ENCODE measurements at places on chromosomes 5 and 9.
A peak's percentile ranks its signal among the peaks of the same experiment; 100 is the strongest.

DNA sequence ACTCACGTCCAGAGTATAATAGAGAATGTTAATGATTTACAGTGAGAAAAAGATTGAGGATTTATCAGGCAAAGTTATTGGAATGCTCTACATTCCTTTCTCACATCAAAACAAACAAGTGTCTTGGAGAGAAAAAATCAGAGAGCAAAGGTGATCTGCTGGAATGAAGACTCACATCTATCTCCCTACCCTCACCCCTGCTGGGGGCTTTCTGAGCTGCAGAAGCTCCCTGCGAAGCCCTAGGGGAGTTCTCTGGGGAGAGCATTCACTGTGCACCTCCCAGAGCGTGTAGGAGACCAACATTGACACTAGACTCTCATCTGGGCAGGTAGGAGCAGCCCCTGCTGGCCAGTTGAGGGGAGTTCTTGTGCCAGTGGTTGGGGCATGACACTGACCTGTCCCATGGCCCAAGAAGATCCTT lies 76.6 kb upstream of the ADAMTS16 start:
- no peak for DNase-seq

- no peak for DNase-seq
Observed at GRCh38 chr9:79155308-79155707, 416.5 kb upstream of the TLE4 start.

GRCh38 chr9:26524267-26524666 lies 368.3 kb downstream of the CAAP1 start:
- no peak for DNase-seq

- DNase-seq = no peak
Observed at GRCh38 chr9:96442491-96442890, 7.5 kb upstream of the HABP4 start.

DNA sequence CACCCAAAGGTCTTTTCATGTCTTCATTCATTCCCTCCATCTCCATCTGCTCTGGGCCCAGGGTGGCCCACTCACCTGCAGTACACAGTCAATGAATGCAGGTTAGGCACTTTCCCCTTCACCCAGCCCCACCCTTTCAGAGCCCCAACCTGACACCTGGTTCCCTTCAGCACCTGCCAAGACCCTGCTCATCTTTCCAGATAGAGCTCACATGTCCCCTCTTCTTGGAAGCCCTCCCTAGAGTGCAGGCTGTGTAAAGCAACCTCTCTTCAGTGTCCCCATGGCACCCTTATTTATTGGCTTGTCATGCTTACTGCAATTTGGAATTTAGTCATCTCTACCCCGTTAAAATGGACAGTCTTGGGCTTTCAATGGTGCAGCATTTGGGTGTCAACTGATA lies 13.0 kb upstream of the CPEB4 start:
- no peak for DNase-seq

- peak; percentile 84 for DNase-seq
Observed at GRCh38 chr9:133406480-133407307, 11.1 kb downstream of the REXO4 start.

DNA sequence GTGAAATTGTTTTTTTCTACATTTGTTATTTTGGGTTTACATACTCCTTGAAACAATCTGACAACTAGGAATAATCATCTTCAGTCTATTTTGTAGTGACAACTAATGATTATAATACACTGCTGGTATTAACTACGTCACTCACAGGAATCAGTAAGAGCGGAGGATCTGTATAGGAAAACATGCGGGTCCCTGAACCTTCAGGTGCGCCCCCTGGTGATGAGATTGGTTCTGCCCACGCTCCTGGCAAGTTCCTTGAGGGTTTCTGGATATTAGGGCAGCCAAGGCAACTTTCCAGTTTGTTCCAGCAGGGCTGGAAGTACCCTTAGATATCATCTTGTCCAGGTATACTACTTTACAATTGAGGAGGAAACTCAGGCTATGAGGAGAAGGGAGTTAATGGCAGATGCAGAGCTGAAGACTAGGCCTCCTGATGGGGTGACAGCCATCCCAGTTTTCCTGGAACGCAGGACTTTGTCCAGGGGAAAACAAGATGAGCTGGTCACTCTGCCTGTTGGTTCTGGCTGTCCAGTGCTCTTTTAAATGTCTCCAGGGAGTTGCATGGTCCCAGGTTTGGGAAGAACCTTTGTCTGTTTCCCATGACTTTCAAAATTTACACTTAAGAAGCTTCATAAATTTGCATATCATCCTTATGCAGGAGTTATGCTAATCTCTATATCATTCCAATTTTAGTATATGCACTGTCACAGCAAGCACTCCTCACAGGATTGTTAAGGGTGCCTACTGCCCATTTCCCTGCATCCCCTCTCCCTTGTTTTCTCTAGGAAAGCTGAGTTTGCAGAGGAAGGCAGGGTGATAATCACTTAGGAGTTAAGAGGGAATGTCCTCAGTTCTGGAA lies 14.9 kb upstream of the WNT8A start:
- peak; percentile 81 for DNase-seq

DNA sequence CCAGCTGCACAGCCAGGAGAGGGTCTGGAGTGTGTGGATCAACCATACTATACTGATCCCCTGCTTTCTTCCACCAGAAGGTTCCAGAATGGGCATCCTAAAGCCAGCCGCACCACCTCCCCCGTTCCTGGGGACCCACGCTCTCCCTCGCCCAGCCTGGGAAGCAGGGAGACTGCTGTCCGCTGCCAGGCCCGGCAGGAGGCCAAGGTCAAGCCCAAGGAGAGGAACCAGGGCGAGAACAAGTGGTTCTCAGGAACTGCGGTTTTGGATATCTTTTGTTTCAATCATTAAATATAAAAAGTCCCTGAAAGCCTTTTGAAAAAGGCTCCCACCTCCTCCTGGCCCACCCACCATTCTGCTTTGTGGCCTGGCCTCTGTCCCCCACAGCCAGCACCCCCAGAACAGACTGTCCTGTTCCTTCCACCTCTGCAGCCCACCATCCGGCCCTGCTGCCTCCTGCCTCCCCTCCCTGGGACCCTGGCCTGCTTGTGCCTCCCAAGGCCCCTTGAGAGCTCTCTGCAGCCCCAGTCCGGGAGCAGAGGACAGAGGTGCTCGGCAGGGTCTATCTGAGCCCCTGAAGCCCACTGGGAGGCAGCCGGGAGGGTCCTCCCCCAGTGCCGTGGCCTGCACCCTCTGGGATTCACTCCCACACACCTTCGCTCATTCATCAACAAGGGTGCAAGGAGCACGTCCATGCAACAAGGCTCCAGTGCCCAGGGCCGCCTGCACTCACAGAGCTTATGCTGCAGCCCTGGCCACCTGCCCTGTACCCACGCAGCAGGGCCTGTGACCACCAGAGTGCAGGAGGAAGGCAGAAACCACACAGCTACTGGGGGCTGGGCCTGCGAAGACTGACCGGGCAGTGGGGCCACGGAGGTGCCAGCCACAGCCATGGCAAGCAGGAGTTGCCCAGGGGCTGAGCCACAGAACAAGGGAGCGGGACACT lies 614 bp upstream of the LCN6 start:
- no peak for DNase-seq

DNA sequence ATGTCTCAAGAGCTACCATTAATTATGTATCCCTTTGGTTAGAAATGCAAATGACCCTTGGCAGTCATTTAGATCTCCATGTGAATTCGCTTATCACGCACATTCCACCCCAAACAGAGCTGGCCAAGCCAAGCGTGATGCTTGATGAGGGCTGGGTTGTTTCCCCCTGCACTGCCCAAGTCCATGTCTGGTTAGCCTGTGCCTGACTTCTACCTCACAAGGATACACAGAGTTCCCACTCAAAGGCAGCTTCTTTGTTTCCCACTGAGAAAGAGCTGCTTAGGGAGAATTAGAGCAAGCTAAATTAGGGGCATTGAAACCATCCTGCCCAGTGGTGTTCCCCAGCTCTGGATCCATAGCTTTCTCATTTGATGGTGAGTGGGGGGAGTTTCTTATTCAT lies 87.2 kb downstream of the FSTL4 start:
- DNase-seq = no peak

- DNase-seq = no peak
Observed at GRCh38 chr9:116901260-116901659, 214.2 kb downstream of the TRIM32 start.

- DNase-seq = no peak
Observed at GRCh38 chr5:140647042-140647419, 399 bp downstream of the NDUFA2 start.

- DNase-seq = no peak
Observed at GRCh38 chr5:174111287-174111973, 65.9 kb downstream of the NSG2 start.

DNA sequence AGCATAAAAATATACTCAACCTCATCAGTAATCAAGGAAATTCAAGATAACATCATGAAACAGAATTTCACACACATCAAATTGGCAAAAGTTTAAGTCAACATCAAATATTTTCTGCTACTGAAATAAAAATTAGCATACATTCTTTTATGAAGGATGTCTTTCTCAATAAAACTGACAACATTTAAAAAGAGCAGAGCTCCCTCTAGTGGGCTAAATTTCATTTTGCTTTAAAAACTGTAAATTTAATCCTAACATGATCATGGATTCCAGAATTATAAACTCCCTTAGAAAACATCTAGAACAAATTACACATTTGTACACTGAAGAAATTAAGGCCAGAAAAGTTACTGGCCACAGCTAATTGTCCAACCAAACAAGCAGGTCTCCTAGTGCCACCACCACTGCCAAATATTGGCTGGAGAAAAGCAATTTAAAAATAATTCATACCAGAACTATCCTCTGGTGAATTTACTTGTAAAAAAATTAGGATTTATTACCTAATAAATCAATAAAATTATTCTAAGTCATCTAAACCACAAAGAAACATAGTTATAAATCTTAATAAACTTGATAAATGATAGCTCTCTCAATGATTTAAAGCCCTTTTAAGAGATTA lies 31.2 kb downstream of the DEPDC1B start:
- no peak for DNase-seq

- no peak for DNase-seq
Observed at GRCh38 chr5:29414681-29415080, 1778.8 kb upstream of the CDH6 start.

GRCh38 chr5:1793301-1793740 lies 6.3 kb downstream of the MRPL36 start:
- no peak for DNase-seq

DNA sequence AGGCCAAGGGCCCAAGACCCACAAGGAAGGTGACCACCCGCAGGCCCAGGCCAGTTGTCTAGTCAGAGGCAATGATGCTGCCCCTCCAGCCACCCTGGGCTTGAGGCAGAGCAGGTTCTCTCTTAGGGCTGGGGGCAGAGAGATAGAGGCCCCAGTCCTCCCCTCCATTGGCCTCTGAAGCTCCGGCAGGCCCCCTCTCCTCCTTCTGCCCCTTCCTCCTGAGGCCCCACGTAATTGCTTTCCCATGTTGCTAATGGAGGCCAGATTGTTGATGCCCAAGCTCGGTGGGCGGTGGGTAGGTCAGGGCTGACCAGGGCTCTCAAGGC lies 26.6 kb upstream of the ENHO start:
- no peak for DNase-seq

DNA sequence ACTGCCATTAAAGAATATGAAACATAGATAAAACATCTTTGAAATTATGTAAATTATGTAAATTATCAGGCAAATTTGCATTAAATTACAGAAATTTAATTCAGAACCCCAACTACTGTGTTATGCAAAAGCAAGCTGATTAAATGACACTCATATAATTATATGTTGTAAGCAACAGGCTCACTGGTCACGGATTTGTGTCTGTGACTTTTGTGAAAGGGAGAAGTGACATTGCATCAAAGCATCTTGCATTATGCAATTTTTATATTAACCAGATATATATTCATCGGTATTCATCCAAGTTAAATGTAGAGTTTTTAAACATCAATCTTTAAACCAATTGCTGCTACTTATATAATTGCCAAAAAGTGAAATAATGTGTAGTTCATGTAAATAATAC lies 13.0 kb upstream of the GLIPR2 start:
- DNase-seq = no peak

GRCh38 chr5:4255441-4255840 lies 659.8 kb downstream of the IRX1 start:
- DNase-seq = no peak

GRCh38 chr5:66144834-66145390 lies 812 bp downstream of the SREK1 start:
- DNase-seq = no peak

DNA sequence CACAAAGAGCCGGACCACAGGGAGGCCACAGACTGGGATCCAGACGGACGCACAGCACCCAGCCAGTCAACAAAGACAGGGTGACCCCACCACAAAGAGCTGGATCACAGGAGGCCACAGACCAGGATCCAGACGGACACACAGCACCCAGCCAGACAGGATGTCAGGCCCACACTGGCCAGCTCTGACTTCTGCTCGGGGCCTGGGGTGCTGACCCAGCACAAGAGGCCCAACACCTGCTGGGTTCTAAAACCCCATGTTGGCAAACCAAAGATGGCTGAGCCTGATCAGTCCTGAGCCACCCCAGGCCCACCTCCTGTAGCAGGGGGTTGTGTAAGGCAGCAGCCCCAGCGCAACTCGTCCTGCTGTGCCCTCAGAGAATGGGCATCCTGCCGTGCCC lies 5.2 kb upstream of the DPH7 start:
- no peak for DNase-seq

- DNase-seq = no peak
Observed at GRCh38 chr9:124414612-124415011, 630 bp downstream of the PSMB7 start.

DNA sequence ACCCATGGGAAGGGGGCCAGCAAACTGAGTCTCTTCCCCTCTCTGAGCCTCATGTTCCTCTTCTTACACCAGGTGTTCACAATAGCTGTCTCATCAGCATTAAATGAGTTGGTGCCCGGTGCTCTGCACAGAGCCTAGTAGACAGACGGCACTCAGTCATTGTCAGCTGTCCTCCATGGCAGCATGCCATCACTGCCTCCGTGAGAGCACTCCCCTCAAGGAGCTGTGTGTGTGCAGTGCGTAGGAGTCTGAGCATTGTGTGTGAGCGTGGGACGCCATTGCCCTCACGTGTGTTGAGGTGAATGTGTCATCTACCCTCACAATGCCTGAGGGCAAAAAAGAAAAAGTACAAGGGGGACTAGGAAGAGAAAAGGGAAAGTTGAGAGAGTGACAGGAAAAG lies 536.5 kb downstream of the CDK5RAP2 start:
- DNase-seq = no peak

DNA sequence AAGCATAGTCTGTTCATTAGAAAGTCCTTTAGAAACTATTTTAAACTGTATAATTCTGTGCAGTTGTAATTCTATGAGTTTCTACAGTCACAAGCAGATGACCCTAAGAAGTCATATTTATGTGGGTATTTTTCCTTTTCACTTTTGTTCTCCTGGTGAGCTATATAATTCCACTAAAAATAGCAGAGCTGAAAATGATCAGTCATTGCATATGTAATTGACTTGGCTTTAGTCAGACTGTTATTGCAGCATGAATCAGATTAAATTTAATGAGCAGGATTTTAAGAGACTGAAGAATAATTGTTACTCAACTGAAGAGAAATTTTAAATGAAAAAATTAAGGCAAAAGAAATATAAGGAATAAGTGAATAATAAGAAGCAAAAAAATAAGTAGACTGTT lies 108.5 kb downstream of the MTREX start:
- DNase-seq = no peak

DNA sequence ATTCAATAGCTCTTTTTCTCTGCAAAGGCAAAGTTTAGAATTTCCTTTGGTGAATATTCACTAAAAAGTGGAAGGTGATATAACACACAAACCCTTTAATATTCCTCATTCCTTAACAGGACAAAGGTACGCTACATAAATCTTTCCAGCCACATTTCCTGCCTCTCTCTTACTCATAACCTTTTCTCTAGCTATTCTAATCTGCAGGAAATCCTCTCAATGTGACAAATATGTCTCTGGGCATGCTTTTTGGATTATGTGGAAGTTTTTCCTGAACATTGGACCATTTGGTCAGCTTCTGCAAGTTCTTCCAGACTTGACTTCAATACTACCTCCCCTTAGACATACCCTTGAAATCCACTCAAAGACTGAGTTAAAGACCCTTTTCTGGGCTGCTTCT lies 186.3 kb upstream of the TUSC1 start:
- no peak for DNase-seq

Measured in sciatic nerve (tissue), 2 donors.